Left renal cortex interstitium (tissue), 4 donors: ENCODE measurements at places on chromosomes 5 and 9. TPM values are rescaled to one million over a fixed set of nuclear protein-coding genes. Genes with fewer than 3 reads are reported as not detected.

The MCC gene
- 27.6 TPM for polyA plus RNA-seq

The ITK gene
- 0.33 TPM for polyA plus RNA-seq

The ARID3C gene
- 0.21 TPM for polyA plus RNA-seq

The BRD3 gene
- 48.6 TPM for polyA plus RNA-seq

The PGM5 gene
- 36.8 TPM for polyA plus RNA-seq

The ISL1 gene
- not detected for polyA plus RNA-seq

The TRMO gene
- polyA plus RNA-seq: 22.9 TPM

The CARTPT gene
- 0.11 TPM for polyA plus RNA-seq

The WNT8A gene
- polyA plus RNA-seq: 0.31 TPM

The CCL27 gene
- 0.23 TPM for polyA plus RNA-seq

The TTC16 gene
- 0.20 TPM for polyA plus RNA-seq

The SPINK4 gene
- not detected for polyA plus RNA-seq

The SAXO1 gene
- polyA plus RNA-seq: 0.24 TPM

The PKD2L2 gene
- polyA plus RNA-seq: not detected

The HCN1 gene
- polyA plus RNA-seq: not detected

The GRIA1 gene
- polyA plus RNA-seq: 4.0 TPM

The NR5A1 gene
- 0.14 TPM for polyA plus RNA-seq

The CYFIP2 gene
- polyA plus RNA-seq: 138 TPM

The SOHLH1 gene
- polyA plus RNA-seq: not detected

The SLC23A1 gene
- polyA plus RNA-seq: 10.1 TPM

The PDGFRB gene
- polyA plus RNA-seq: 140 TPM
